ENCODE measurements at places on chromosomes 7 and 10.

DNA sequence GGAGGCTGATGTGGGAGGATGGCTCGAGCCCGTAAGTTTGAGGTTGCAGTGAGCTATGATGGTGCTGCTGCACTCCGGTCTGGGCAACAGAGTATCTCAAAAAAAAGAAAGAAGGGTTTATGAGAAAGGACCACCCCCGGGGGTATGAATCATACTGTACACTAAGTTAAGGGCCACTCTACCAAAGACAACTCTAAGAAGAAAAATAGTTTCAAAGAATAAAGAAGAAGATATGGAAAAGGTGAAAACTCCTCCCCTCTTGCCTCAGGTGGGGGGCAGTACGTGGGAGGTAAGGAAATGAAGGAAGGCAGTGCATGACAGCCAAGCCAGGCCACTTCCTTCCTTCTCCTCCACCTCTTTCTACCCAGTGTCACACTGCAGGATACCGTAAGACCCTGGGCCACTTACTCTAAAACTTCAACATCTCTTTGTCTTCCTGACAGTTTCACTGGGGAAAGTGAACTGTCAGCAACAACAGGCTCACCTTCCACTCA is 61.3 kb downstream of the PIP4K2A start:
- no peak for DNase-seq

DNA sequence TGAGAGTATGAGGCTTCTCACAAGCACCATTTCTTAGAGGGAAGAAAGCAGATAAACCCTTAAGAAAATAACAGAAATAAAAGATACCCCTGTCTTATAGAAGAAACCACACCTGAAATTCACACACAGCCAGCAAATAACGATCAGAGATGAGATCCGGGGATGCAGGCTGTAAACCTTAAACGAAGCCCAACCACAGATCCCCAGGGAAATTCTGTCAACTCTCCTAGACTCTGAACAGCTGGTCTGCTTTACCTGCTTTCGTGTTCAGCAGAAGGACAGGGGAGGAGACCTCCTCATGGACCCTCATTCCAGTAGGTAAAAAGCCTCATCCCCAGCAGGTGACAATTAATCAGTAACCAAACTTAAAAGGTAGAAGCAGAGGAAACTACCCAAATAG is 45.0 kb downstream of the VOPP1 start:
- no peak for DNase-seq

- no peak for DNase-seq
These were observed 101.3 kb upstream of the IGFBP3 start for GRCh38 chr7:46022397-46022796.

GRCh38 chr7:83178796-83179195 is 16.1 kb upstream of the PCLO start:
- peak; percentile 8 for DNase-seq

GRCh38 chr7:156466955-156467625 is 173.5 kb upstream of the RNF32 start:
- DNase-seq: no peak

- DNase-seq: no peak
These were observed 181.9 kb downstream of the CCDC3 start for GRCh38 chr10:12819656-12820055.

- no peak for DNase-seq
These were observed 83.3 kb upstream of the GSDME start for GRCh38 chr7:24840563-24840962.

DNA sequence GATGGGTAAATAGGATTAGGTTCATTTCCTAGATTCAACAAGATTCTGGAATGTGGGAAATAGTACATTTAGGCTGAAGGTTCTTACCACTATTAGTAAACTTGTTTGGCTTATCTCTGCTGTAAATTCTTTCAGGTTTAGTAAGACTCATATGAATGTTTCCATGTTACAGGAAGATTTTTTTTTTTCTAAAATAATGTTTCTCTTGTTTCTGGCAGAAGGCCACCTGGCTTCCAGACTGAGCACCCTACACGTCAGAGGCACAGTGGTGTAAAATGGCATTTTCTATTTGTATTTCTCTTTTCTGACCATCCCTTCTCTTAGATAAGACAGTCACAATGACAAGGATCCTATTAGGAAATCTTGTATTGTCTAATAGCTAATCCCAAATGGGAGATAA is 22.7 kb upstream of the AASS start:
- DNase-seq: no peak

- DNase-seq: no peak
These were observed 23.3 kb downstream of the FZD1 start for GRCh38 chr7:91287371-91288084.

DNA sequence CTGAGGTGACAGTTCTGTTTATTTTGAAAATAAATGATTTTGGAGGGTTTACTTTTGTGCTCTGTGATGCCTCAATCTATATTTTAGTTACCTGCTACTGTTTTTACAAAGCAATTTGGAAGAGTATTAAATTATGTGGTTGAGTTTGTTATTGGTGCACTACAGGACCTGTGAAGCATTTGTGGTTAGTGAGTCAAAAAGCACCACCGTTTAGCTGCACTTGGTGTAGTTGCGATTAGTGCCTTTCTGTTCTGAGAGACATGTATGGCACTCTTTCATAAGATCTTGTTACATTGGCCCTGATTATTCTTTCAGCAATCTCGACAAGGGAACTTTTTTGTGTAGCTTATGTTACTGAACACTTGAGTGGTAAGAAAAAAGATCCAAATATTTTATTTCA is 132.2 kb downstream of the BBS9 start:
- no peak for DNase-seq

DNA sequence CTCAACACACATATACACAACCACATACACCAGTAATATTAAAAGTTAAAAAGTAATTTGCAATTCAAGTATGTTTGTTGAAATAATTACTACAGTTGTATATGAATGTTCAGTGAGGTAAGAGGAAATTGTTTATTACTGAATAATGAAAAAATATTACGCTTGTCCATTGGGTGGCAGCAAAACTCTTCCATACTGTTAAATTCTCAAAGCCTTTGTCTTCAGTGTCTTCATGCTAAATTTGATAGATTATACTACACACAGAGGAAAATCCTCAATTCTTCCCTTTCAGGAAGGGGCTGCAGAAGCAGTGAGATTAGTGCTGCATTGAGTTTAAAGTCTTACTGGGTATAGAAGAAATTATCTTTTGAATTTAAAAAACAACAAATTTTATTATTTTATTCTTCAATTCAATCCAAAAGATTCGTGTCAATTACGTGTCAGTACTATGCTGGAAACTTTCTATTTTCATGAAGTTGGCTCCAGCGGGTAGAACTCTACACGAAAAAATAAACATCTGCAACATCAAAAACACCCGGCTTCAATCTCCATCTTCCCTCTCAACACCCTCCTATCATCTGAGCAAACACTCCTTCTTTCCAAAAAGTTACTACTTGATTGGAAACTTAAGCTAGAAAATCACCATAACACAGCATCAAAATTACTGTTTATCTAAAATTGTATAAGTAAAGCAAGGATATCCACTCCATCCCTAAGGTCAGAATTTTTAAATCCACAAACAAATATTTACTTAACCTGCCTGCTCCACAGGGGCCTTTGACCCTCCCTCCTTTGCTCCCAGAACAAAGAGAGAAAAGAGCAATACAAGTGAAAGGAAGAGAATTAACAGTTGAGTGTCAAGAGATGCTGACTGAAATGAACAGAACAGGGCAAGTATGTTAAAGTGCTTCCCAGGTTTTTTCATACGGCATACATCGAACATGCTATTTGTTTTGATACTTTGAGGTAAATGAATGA is 37.0 kb upstream of the TES start:
- DNase-seq: no peak

DNA sequence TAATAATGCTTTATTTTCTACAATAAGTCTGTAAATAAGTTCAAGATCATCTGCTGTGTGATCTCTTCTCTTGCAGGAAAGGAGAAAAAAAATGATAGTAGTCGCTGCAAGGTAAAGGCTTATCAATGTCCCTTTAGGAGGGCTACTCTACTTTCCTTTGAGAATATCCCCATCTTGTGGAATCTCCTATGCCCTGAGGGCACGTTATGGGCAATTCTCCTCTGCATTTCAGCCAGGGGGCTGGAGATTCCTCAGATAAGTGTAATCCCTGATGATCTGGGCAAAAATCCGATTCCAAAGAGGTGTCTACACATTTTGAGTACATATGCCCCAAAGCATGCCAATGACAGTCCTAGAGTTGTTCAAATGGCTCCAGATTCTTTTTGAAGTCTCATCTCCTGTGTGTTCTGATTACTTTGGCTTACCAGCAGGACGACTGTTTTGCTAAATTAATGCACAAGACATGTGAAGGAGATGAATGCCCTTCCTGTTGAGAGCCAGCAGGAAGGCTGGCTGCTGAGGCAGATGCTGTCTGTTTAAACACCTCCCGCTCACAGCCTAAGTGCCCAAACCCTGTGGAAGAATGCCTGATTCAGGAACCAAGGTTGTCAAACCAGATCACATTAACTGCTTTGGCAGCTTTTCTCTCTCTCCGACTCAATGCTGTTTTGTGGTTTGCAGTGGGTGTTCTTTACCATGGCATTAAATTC is 171.2 kb upstream of the COL1A2 start:
- peak; percentile 20 for DNase-seq

DNA sequence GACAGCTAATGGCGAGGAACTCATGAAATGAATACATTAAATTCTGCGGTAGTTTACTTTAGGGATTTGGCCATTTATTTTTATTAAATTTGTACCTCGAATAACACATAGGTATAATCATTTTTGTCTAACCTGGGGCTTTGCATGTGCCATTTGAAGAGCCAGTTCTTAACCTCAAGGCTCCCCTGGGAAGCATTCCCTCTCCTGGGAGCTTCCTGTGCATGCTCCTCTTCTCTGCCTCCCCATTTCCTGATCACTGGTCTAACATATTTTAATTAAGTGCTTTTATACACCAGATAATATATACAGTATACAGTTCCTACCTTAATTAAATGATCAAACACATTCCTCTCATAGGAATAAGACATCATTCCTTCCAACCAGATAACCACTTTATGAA is 183.9 kb upstream of the FZD1 start:
- DNase-seq: no peak

DNA sequence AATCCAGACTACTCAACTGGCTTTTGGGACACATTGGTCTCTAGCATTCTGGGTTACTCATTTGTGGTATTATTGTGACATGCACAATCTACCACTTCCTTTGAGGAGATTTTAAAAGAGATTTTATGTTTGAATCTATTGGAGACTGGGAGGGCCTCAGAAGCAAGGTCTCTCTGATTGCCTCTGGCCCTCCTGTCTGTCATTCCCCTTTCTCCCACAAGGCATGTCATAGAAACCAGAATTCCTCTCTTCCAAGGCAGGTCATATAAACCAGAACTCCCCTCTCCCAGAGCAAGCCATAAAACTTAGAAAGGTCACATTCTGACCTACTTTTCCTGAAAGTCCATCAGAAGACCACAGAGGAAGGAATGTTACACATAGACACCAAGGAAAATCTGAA is 777.7 kb downstream of the PHTF2 start:
- no peak for DNase-seq

DNA sequence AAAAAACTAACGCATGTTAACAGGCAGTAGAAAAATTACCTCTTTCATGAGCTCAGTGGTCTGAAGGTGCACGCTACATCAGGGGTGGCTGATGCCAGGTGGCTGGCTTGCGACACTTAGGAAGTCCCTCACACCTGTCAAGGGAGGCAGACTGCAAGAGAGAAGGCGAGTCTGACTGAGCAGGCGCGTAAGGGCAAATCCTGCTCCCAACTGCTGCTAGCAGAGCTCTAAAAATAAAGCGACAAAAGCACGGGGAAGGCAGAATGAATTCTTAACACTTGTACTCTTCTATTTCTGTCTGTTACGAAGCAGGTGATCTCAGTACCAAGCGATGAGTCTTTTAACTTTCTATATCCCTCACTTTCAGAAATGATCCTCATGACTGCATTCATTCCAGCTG is 33.1 kb downstream of the CACNA2D1 start:
- DNase-seq: no peak

GRCh38 chr7:27533652-27534081 is 129.0 kb downstream of the HIBADH start:
- no peak for DNase-seq

DNA sequence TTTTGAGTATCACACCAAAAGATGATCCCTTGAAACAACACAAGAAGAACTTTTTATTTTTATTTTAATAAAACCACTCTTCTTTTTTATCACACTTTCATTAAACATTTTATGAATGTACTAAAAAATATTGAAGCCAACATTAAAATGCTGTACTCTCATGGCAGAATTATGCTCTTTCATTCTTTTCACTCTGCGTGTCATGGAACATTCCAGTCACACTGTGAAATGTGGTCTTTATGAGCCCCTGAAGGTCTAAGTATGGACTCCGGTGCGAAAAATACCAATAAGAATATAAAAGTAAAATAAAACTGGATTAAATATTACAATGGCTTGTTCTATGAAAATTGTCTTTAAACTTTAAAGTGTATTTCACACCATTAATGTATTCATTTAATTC is 148.4 kb downstream of the TMEM26 start:
- DNase-seq: no peak

GRCh38 chr10:11918384-11918783 is 95.2 kb downstream of the PROSER2 start:
- no peak for DNase-seq

- no peak for DNase-seq
These were observed 130.6 kb downstream of the SPAG6 start for GRCh38 chr10:22475651-22476600.

- no peak for DNase-seq
These were observed 43.0 kb upstream of the HECTD2 start for GRCh38 chr10:91367127-91367531.

DNA sequence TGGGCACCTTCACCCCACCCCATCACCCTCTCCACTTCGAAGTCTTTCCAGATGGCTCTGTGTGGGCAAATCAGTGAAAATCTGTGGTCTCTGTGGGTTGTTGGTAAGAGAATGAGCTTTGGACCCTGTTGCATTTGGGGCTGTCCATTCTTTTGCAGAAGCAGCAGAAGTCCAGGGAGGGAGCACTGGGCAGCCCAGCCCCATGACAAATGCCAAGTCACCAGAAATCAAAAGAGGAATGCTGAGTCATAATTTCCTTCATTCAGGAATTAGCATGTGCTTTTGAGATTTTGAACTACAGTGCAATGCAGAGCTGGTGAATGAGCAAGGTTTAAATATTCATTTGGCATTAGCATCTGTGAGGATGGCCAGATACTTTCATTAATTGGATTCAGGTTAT is 556.2 kb downstream of the LRMDA start:
- DNase-seq: no peak

DNA sequence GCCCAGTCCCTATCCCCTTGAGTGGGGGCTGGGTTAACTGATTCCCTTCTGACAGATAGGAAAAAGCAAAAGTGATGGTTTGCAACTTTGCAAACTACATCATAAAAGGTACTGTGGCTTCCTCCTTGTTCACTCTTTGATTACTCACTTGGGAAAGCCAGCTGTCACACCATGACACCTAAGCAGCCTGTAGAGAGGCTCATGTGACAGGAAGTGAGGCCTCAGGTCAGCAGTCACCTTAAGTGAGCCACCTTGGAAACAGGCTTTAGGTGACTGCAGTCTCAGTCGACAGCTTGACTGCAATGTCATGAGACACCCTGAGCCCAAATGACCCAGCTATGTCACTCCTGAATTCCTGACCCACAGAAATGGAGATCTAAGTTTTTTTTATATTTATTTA is 4.3 kb upstream of the CHCHD2 start:
- no peak for DNase-seq

GRCh38 chr7:107469929-107470328 is at the start of gene GPR22:
GPR22 (plus strand) TSS chr7:107470057; CDS start chr7:107474061, 4,004 bp downstream.
- no peak for DNase-seq
